ENCODE measurements at places on chromosomes 11 and 22. TPM values are rescaled to one million over a fixed set of nuclear protein-coding genes. Genes with fewer than 3 reads are reported as not detected.

WBP2NL gene
- 1.3 TPM for total RNA-seq

- no peak overlapping the region for H3K27ac ChIP-seq
- no peaks in the 10 kb centered on the region for H3K4me1 ChIP-seq
- H3K4me3 ChIP-seq, result no peak overlapping the region
Measured at GRCh38 chr11:132719684-132720083, 812.6 kb downstream of the OPCML start.

DNA sequence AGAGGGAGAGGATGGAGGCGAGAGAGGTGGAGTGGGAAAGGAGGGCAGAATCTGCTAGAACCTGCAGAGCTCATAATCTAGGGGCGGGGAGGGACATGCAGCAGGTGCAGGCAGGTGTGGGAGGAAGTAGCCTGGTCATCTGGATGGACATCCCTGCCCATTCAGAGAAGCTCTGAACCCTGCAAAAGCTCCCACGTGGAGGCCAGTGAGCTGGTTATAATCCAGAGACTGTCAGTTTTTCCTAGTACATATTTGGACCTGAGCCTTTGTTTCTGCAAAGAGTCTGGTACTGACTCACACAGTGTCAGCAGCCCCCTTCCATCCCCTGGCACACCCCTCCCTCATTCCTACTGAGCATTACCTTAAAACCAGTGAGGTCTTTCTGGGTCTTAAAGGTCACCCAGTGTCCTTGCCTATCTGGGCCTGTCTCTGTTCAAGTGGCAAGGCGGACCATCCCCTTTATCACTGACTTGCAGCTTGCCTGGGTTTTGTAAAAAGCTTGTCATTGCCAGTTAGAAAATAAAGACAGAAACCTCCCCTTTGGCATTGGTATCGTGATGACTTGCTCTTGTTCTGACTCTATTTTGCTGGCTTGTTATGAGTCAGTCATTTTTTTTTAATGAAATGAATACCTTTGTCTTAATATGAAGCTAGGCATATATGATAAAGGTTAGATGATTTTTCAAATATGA lies 26.1 kb downstream of the PTPRJ start:
- no peaks in the 10 kb centered on the region for H3K36me3 ChIP-seq
- peaks cover 27% of the 10 kb centered on the region for H3K4me1 ChIP-seq
- H3K4me3 ChIP-seq, result no peak overlapping the region
- DNase-seq, result no peak
- no peaks in the 10 kb centered on the region for H3K27me3 ChIP-seq
- peak overlapping the region; percentile 32 for H3K27ac ChIP-seq

DNA sequence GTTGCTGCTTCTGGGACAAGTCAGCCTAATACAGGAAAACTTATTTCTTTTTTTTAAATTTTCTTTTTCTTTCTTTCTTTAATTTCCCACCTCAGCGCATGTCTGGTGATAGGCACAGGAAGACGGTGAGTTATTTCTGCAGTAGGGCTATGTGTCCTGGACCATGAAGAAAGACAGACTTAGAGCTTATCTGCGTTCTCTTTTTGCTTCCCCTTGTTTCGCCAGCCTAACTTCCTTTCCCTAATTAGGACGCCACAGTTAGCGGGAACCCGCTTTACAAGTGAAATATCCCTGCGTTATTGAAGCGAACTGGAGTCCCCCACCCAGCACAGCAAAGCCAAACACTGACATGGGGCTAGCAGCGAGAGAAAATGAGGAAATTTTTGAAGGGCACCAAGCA lies 8.6 kb downstream of the OR6M1 start:
- no peak overlapping the region for H3K4me3 ChIP-seq
- H3K27me3 ChIP-seq, result no peaks in the 10 kb centered on the region
- no peak for DNase-seq
- H3K4me1 ChIP-seq, result no peaks in the 10 kb centered on the region
- H3K36me3 ChIP-seq, result no peaks in the 10 kb centered on the region
- H3K27ac ChIP-seq, result no peak overlapping the region

GRCh38 chr11:123755344-123755743 lies 1.0 kb upstream of the OR6X1 start:
- no peak for DNase-seq
- no peaks in the 10 kb centered on the region for H3K36me3 ChIP-seq
- no peak overlapping the region for H3K27ac ChIP-seq
- H3K4me1 ChIP-seq, result no peaks in the 10 kb centered on the region

DNA sequence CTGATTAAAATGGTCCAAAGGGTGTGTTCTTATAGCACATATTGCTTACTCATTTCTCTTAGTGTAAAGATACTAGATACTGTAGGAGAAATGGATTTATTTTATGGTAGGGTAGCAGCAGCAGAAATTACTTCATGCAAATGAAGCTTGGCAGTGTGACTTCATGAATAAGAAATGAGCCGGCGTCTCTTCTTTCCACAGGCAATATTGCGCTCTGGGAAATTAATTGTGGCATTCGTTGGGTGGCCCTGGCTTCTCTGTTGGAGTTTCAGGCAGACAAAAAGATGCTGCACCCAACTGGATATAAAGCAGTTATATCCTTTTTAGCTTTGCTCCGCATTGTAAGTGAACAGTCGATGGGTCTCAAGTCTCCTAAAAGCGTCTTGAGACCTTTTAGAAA lies 211.0 kb upstream of the NAV2 start:
- H3K27me3 ChIP-seq, result no peaks in the 10 kb centered on the region
- H3K4me1 ChIP-seq, result no peaks in the 10 kb centered on the region
- no peaks in the 10 kb centered on the region for H3K36me3 ChIP-seq
- H3K27ac ChIP-seq, result no peak overlapping the region
- DNase-seq, result no peak
- no peak overlapping the region for H3K4me3 ChIP-seq
